DMS79 (cell line): ENCODE measurements at places on chromosomes 2 and 18.

- DNase-seq = no peak
Measured at GRCh38 chr2:6111781-6112261, 419.6 kb downstream of the SOX11 start.

GRCh38 chr2:69940691-69941090, 20.7 kb downstream of the ASPRV1 start:
- no peak for DNase-seq

GRCh38 chr2:12295856-12296519, 420.7 kb upstream of the TRIB2 start:
- DNase-seq = no peak

DNA sequence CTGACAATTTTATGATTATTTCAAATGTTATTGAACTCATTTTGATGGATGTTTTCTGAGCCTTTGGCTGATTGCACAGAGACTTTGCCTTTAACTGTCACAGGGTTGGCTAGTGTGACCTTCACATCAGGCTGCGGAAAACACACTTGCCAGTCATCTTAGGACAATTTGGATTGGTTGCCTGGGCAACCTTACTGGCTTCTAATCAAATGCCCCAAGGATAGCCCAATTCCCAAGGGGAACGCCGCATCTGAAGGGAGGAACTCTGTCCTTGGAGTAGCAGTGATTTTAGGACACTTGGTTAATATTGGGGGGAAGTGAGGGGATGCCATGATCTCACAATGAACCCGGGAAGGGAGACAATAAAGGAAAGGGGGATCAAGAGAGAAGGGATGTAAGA, 29.5 kb downstream of the OSBPL6 start:
- DNase-seq = no peak

DNA sequence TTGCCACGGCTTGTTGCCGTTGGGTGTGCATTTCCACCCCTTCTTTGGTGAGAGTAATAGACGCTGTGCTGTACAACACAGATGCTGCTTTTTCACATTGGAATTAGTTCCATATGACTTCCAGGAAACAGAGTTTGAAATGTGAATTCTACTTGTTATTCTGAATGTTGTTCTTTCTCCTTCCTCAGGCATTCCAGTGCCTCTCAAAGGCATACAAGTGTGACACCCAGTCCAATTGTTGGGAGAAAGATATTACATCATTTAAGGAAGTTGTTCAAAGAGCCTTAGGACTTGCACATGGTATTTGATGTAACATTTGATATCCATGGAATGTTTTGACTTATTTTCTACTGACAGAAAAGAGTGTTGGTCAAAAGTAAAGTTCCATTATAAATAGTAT, 134.4 kb upstream of the LTBP1 start:
- DNase-seq = no peak
